Stimulated activated CD8-positive, alpha-beta memory T cell treated with anti-CD3 and anti-CD28 coated beads, Interleukin-4, amount 100 ng/mL, for 1 hour (primary cell): ENCODE measurements at places on chromosomes 6 and 20.

- DNase-seq = no peak
Measured at GRCh38 chr20:33923740-33924139, 70.0 kb upstream of the RALY start.

DNA sequence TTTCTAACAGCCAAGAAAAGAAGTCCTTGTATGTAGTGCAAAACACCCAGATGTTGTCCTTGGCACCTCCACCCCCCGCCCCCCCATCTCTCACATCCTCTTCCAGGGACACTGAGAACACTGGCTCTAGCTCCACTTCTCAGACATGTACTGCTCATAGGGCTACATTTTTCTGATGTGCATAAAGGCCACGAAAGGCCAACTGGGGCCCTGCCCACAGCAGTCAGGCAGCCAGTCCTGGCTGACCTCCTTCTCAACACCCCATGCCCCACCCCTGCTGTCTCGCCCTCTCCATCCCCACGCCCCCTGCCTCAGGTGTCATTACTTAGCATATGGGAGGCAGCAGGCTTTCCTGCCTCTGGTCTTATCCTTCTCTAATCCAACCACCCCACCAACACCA is 11.3 kb downstream of the GABRR1 start:
- no peak for DNase-seq

GRCh38 chr6:56232436-56232835 is 14.9 kb downstream of the COL21A1 start:
- DNase-seq = no peak

- DNase-seq = no peak
Measured at GRCh38 chr6:168369786-168370185, 50.2 kb upstream of the DACT2 start.
